Progenitor cell of endocrine pancreas (in vitro differentiated cells): ENCODE measurements at places on chromosomes 7 and 10.

DNA sequence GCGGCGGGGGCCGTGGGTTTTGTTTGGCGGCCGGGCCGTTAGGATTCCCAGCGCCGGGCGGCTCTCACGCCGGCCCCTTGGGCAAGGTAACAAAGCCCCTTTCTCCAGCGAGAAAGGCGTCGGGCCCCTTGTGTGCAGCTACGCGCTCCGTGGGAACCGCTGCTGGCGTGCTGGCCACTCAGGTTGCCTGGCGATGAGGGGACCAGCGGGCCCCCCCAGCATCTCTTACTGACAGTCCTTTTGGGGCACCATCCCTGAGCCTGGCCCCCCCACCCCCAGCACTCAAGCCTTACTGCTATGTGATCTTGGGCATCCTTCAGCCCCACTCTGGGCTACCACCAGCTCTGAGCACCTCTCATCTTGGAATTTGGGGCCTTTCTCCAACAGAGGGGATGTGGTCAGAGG is 1.8 kb downstream of the LFNG start:
- no peak for DNase-seq

DNA sequence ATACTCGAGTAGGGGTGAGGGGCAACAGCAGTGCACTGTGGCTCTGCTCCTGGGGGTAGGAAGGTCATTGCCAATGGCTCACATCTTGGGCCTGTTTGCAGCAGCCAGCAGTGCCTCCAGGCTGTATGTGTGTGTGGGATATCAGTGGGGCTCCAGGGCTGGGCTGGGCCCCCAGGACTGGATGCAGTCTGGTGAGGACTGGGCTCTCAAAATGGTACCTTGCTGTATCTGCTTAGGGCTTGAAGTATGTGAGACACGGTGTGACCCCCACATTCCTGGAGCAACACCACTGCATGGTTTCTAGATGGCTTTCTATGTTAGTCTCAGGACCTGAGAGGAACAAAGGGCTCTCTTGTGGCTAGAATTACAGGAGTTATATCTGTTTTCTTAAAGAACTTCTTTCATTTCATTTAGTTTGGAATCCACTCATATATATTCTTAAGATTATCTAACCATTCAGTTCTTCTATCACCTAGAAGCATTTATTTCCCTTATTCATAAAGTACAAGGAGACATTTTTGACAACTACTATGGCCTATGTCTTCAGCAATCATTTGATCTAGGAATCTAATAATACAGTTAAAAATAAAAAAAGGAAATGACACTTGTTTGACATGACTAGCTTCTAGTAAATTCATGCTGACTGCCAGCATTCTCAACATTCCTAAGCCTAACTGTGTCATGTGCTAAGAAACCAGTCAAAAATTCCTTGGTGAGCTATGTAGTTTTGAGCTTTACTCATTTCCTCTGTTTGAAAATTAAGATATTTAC is 443.2 kb upstream of the SEMA3A start:
- DNase-seq = no peak

GRCh38 chr7:39017369-39017915 is 39.7 kb downstream of the POU6F2 start:
- DNase-seq = no peak

DNA sequence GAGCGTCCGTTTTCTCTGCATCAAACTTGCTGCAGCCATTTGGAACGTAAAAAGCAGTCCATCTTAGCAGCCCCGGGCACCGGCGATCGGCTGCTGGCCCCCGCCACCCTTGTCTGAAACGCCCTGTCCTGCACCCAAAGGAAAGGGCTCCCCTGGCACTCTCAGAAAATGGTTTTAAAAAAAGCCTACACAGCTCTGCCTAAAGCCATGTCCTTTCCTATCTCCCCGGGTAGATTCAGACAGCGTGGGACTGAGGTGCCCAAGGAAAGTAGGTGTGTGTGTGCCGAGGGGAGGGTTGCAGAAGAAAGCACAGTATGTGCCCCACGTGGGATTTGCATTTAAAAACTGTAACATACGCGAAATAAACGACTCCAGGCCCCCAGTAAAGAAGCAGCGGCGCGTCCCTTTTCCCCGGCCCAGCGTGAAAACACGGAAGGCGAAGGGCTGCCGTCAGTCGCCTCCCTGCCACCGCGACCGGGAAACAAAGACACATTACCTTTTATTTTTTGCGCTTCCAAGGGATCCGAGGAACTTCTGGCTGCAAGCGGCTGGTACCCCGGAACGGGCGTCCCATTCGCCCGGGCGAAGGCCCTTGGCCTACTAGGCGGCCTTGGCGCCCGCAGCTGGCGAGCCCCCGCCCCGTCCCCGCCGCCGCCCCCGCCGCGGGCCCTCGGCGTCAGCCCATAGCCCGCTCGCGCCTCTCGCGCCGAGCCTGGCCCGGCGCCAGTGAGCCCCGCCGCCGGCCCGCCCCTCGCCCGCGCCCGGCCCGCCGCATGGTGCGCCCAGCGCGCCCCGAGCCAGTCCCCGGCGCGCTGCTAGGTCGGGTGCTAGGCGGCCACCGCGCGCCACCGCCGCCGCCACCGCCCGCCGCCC is 304.6 kb downstream of the PRPF18 start:
- peak; percentile 39 for DNase-seq

GRCh38 chr10:77943121-77943901 is 16.8 kb upstream of the DLG5 start:
- no peak for DNase-seq
